ENCODE measurements at places on chromosomes 2 and 18. TPM values are rescaled to one million over a fixed set of nuclear protein-coding genes. Genes with fewer than 3 reads are reported as not detected.

Gene MERTK
- total RNA-seq: 36.6 TPM

GRCh38 chr2:158578703-158579330, 122.1 kb downstream of the PKP4 start:
- no peak for DNase-seq

DNA sequence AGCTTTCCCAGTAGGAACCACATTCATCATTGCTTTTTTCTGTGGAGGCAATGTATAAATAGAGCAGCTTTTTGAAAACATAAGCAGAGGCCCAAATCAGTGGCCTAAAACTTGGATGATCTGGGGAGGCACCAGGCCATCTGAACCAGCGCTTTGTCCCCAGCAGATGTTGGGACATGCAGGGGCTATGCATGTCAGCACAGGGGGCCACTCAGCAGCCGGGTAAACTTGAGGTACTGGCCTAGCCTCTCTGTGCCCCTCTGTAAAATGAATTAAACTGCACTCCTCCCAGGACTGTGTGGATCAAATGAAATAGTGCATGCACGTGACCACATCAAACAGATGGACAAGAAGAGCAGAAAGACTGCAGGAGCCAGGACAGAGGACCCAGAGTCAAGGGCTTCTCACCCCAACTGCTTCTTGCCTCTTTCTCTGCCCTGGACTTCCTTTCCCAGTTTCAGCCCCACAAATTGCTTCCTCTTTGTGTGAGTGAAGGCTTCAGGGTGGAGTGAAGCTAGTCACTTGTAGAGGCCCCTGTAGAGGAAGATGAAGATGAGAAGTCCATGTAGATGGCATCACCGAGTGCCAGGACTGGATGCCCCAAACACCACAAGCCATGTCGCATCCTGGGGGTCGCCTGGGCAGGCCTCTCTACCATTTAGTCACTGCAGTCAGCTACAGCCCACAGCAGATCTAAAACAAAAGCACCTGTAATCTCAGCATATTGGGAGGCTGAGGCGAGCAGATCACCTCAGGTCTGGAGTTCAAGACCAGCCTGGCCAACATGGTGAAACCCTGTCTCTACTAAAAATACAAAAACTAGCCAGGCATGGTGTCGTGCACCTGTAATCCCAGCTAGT, 53.2 kb downstream of the IMPA2 start:
- no peak for DNase-seq

DNA sequence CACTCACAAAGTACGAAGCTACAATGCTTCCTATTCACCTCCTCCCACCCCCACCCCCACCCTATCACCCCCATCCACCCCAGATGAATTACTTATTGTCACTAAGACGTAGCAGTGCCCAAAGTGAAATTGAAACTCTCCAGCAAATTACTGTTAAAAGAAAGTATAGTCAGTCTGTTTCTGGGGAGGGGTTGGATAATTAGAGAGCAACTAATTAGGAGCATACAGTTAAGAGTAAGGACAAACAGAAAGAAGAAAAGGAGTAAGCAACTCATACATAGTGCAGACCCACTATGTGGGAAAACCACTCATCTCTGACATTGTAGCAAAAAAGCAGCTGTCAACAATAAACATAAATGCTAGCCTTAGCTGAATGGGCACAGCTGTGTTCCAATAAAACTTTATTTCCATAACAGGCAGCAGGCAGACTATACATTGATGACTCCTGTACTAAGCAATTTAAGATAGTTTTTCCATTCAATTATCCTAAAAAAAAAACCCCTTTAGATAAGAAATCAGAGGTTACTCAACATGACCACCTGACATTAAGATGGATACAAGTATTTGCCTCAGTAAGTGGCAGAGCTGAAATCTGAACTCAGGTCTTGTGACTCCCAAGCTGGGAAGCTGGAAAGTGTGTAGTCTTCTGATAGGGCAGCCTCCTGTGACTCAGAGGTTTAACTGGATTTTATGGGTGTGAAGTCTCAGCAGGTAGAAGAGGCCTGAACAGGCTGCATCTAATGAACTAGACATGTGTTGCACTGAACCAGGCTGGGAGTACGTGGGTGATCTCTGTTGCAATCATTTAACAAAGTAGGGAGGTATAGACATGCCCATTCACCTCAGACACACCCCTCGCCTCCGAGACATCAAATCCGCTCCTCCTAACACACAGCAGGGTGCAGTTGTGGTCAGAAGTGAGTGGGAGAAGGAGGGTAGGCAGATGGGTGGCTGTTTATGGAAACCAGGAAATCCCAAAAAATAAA, 171.8 kb upstream of the KLF7 start:
- peak; percentile 48 for DNase-seq

Gene DNPEP
- total RNA-seq: 50.9 TPM

DNA sequence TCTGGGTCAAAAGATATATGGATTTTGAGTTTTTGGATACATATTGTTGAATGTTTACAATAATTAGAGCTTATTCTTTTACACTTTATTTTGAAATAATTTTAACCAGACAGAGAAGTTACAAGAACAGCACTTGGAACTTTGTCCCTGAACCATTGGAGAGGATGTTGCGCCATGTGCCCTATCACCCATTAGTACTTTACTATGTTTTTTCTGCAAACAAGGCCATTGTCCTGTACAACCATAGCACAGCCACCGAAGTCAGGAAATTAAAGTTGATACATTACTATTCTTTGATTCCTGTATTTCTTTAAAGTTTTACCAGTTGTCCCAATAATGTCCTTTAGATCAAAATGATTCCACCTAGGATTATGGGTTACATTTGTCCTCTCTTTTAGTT, 188.8 kb downstream of the ACKR3 start:
- DNase-seq: no peak

Gene PIKFYVE
- 34.9 TPM for total RNA-seq

GRCh38 chr2:36597532-36598377, at the start of gene FEZ2:
Gene FEZ2, minus strand, starts transcription at chr2:36598168. Its CDS starts 26 bp downstream, at chr2:36598142.
- peak; percentile 96 for DNase-seq

Gene SNORC
- 6.2 TPM for total RNA-seq

All from endodermal cell (in vitro differentiated cells).